Renal cortical epithelial cell (primary cell): ENCODE measurements at places on chromosomes 4 and X.

DNA sequence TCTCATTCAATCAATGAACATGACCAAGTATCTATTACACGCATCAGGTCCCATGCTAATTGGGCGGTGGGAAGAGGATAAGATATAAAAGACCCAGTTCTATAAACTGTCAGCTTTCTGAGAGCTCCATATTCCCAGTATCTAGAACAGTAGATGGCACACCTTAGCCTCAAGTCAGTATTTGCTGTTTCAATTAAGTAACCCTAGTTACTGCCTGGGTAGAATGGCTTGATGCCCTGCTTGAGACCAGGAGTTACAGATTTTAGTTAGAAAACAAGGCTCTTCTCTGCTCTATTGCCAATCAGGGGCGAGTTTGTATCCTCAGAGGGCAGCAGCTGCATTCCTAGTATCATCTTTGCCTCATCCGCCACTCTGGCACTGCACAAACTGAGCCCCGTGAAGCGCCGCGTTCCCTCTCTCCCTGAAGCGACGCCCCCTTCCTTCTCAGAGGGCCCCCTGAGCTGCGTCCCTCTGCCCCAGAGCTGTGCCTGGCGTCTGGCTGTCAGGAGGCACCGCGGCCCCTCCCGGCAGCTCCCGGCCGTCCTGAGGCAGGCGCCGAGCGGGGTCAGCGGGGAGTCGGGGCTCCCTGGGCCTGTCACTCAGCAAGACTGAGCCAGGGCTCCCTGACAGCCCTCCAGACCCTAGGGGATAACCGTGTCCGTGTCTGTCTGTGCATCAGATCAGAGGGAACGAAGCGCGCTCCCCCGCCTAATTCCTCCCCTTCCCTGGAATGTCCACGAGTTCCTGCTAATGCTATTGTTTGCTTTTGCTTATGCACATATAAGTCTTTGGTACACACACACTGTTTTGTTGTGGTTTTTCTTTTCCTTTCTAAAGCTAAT, 212.4 kb upstream of the TTC29 start:
- DNase-seq, result peak; percentile 38

DNA sequence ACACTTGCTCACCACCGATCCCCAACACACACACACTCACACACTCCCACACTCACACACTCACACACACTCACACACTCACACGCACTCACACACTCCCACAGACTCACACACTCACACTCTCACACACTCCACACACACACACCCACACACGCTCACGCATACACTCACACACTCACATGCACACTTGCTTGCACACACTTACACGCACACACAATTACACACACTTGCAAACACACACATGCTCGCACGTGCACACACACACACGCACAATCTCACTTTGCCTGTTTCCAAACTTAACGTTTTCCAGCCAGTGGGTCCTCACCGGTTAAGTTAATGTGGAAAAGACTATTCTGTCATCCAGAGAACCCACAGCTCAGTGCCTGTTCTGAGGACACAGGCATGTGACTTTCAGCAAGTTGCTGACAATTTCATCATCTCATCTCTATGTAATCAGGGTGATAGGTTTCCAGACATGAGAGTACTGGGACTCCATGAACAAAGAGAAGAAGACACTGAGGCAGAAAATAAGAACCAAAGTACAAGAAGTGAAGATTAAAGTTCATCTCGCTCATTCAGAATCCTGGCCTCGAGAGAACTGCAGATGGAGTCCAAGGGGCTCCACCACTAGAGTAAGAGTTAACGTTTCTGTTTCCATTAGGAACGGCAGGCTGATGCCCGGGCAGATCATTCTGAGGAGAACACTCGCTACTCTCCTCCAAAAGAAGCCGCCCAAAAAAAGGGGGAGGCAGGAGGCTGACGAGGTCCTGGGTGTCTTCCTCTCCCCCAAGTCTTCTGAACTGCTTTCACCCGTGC, 153.2 kb upstream of the FRG1 start:
- no peak for DNase-seq

DNA sequence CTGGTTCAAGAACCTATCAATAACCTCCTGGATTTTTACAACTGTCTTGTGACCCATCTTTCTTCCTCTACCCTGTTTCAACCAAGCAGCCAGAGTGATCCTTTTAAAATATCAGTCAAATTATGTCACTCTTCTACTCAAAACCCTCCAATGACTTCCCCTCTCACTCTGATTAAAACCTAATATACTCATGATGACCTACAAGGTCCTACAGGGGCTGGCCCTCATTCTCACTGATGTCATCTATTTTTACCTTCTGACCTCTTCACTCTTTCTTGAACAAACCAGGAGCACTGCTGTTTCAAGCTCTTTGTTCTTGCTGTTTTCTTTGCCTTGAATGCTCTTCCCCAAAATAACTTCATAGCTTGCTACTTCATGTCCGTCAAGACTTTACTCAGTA, 48.5 kb downstream of the ARHGEF38 start:
- DNase-seq, result no peak

- peak; percentile 41 for DNase-seq
Observed at GRCh38 chrX:70479922-70480659, 35.5 kb downstream of the DLG3 start.

DNA sequence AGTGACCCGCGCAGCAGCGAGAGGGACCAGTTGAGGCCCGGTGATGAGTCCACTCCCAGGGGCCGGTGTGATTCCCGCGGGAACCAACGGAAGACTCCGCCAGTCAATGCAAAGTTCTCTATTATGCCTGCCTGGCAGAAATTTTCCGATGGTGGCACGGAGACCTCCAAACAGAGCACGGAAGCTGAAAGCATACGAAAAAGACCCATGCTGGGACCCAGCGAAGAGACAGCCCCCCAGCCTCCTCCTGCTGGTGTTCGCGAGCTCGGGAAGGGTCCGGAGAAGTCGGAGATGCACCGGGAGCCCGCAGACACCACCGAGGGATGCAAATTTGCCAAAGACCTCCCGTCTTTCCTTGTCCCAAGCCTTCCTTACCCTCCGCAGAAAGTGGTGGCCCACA, 71.7 kb downstream of the AASDH start:
- no peak for DNase-seq

DNA sequence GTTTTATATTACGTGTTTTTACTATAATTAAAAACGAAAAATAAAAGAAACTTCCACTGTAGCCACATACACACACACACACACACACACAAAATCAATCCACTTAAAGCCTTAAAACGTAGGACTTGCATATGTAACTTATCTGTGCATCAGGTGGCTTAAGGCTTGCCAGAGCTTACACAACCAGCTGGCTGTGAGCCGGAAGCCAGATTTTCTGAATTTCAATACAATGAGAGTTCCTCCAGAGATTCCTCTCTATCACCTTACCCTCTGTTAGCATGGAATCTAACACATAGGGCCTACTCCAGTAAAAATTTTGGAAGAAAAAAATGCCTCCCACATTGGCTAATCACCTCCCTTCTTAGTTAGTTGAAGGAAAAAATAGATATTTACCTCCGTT, 27.9 kb upstream of the SLITRK4 start:
- no peak for DNase-seq

DNA sequence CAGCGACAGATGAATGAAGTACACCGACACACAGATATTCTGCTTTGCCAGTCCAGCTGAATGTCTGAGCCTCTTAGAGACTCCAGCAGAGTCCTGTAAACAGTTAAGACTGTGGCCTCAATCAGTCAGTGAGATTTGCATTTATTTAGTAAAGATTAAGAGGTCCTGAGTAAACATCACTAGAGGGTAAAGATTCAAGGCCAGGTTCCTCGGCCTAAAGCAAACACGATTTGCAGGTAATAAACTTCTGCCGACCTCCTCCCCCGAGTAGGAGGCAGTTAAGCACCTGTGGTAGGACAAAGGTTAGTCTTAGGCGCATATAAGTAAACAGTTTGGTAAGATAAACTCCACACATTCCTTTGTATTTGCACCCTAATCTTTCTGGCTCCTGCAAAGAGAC, 99.6 kb downstream of the CFAP47 start:
- no peak for DNase-seq

- no peak for DNase-seq
Observed at GRCh38 chr4:55154933-55155332, 29.5 kb upstream of the KDR start.

DNA sequence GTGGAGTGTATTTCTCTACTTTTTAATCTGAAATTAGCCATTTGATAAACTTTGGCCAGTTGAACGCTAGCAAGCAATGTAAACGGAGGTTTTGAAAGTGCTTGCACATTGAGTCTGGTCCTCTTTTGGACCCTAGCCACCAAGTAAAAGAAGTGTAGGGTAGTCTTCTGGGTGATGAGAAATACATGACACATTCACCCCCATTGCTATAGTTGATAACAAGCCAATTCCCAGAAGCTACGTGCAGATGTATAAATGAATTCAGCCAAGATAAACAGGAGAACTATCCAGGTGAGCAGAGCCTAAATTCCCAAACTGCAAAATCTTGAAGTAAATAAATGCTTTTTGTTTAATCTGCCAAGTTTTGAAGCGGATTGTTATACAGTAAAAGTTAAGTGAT, 965.4 kb upstream of the GRIA3 start:
- DNase-seq, result no peak

DNA sequence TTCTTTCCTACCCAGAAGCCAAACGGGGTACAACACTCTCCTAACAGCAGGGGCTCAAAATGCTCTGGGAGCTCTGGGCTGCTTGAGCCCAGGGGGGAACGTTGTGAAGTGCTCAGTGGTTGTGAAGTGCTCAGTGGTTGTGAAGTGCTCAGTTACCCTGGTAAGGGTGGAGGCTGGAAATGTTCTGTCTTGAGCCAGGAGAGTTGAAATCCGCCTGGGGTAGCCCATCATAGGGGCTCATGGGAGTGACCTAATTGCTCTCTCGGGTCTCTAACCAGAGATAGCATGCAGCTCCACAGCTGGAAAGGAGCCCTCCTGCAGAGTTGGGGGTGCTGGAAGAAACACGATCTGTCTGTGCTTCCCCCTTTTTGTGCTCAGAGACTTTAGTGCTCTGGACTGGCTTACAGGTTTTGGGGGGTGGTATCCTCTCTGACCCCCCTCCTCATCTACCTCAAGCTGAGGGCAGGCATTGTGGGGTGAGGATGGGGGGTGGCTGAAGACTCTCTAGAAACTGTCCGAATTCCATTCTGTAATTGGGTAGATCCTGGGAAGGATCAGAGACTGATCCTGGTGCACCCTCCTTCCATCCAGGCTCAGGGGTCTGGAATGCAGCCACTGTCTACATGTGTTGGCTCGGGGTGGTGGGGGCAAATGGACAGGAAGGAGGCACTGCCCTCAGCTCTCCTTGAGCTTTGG, 2.7 kb downstream of the EFNB1 start:
- DNase-seq, result no peak

- no peak for DNase-seq
Observed at GRCh38 chr4:25280210-25280609, 32.4 kb upstream of the ZCCHC4 start.

DNA sequence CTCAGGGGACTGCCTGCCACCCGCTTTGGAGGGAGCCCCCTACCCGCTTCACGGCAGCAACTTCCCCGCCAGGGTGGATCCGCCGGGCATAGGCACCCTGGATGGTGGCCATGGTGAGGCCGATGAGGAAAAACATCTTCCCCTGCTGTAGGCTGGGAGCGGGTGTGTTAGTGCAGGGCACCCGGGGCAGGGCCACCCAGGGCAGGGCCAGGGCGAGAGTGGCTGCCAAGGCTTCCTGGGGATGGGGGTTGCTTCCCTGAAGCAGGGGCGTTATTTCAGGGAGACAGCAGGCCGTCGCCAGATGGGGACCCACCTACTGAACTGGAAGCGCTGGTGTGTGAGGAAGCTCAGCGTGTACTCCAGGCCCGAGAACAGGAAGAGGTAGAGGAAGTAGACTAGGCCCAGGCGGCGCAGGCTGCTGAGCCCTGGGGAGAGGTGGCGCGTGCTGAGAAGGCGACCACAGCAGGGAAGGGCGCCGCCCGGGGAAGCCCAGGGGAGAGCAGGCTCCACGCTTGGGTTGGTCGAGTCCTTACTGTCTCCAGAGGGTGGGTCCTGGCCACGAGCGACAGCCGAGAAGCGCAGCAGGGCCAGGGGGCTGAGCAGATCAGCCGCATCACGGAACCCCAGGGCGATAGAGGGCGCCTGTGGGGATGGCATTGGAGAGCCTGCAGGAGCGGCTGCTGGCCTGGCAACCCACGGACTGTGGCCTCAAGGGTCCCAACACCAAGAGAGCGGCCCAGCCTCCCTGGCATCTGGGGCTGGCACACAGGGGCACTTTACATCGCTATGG, 31.5 kb downstream of the NOP14 start:
- no peak for DNase-seq

DNA sequence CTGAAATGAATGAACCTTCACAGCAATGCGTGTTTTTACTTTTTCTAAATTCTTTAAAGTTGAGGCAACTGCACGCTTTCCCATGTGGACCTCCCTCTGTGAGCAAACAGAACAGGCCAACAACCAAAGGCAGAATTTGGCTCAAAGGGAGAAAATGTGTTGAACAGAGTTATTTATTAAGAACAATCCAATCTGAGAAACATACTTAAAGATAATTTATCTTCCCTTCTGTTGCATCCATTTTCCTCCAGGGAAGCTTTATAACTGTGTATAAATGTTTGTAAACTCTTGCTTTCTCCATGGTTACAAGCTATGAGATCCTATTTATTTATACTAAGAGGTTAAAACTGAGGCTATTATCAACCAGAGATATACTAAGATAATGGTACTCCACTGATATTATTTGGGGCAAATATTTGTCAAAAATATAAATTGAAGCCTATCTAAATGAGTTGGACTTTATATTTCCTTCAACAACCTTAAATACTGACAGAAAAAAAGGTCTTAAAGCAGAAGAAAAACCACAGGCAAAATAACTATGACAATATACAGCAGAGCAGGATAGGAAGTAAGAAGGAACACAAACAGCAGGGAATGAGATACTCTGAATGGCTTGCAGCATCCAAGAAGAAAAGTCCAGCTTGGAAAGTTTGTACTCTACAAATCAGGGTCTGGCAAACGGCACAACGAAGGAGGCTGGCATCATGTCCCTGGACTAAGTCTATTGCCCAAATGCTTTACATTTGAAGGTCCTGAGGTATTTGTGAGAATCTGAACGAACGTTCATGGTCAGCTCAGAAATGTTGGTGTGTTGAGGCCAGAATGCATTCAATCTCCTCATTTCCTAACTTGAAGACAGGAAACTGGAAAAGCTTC, 663.2 kb upstream of the INTU start:
- no peak for DNase-seq

- no peak for DNase-seq
Observed at GRCh38 chrX:66553973-66554372, 84.9 kb downstream of the EDA2R start.

DNA sequence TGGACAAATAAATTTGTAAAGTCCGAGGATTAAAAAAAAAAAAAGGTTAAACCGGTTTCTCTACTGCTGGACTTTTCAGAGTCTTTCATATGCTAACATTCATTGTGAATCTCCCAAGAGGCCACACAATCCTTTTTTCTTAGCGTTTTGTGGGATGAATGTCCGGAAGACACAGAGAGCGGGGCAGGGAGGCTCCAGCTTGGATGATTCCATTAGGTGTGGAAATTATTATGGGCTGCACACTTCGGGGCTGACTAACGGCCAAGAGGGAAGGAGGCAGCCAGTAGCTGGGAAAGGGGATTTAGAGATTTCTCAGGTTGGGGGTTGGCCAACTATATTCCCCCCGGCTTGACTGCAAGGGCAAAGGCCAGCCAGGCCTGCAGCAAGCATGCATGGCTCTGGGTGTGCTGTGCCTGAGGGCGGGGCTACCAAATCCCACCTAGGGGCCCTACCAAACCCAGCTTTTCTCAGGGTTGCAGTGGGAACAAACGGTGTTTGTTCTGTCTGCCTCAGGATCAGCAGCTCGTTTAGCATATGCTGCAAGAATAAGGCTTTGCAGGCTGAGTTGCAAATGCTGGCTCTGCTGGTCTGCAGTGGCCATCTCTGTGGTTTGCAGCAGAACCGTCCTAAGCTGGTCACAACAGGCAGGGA, 28.6 kb downstream of the NYX start:
- DNase-seq, result peak; percentile 31

- no peak for DNase-seq
Observed at GRCh38 chr4:80500613-80501012, 165.1 kb downstream of the CFAP299 start.
